ENCODE measurements at places on chromosomes 11 and 22.

GRCh38 chr11:104106136-104106754 is 57.7 kb downstream of the PDGFD start:
- DNase-seq = no peak

DNA sequence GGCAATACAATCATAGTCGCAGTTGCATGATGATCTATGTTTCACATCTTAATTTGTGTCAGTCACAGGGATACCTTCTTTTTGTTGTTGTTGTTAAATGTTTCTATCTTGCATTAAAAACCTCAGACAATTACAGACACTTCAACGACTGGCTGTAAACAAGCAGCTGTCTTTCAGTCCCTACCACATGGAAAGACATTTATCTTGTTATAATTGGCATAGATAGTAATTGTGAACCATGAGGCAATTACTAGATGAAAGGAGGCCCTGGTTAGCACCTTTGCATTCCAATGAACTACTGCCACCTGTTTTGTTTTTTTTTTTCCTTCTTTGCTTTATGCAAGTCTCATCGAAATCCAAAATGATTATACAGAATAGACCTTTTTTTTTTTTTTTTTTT is 416.8 kb downstream of the LRRC4C start:
- DNase-seq = no peak

DNA sequence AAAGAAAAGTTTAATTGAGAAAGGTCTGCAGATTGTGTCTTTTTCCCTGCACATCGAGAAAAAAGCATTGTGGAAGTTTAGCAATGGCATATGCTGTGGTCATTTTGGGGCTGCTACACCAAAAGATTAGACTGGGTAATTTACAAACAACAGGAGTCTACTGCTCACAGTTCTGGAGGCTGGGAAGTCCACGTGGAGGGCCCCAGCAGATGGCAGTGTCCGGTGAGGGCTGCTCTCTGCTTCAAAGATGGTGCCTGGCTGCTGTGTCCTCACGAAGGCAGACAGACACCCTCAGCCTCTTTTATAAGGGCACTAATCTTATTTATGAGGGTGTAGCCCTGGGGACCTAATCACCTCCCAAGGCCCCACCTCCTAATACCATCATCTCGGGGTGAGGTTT is 21.1 kb downstream of the PHF21B start:
- DNase-seq = no peak

- DNase-seq = peak; percentile 79
Measured at GRCh38 chr22:31944700-31945442, 536 bp downstream of the YWHAH start.

DNA sequence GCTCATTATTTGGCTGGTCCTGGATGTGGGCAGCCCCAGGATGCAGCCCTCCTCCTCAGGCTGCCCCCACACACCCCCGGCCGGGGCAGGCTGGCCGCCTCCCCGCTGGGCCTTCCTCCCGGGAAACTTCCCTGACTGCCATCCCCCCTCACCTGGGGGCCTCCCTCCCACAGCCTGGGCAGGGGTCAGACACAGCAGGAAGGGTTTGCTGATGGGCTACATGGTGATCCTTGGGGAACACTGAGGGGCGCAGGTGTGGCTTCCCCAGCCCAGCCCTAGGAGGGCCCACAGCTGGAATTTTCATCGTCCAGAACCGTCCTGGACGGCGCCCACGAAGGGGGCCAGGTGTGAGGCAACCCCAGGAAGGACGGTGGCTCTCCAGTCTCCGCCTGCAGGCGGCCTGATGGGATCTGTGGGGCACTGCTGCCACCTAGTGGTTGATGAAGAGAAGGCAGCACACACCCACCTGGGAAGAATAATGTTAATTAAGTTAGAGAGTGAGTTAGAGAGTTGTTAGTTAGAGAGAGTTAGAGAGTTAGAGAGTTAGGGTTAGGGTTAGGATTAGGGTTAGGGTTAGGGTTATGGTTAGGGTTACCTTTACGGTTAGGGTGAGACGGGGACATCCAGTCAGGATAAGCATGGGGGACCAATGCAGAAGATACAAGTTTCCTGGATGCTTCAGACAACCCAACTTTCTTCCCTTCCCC is 75.9 kb upstream of the PRR5 start:
- peak; percentile 84 for DNase-seq

- DNase-seq = no peak
Measured at GRCh38 chr11:42161886-42162285, 702.4 kb upstream of the LRRC4C start.

GRCh38 chr22:37804881-37805809 is 2.6 kb upstream of the GCAT start:
- DNase-seq = peak; percentile 96

DNA sequence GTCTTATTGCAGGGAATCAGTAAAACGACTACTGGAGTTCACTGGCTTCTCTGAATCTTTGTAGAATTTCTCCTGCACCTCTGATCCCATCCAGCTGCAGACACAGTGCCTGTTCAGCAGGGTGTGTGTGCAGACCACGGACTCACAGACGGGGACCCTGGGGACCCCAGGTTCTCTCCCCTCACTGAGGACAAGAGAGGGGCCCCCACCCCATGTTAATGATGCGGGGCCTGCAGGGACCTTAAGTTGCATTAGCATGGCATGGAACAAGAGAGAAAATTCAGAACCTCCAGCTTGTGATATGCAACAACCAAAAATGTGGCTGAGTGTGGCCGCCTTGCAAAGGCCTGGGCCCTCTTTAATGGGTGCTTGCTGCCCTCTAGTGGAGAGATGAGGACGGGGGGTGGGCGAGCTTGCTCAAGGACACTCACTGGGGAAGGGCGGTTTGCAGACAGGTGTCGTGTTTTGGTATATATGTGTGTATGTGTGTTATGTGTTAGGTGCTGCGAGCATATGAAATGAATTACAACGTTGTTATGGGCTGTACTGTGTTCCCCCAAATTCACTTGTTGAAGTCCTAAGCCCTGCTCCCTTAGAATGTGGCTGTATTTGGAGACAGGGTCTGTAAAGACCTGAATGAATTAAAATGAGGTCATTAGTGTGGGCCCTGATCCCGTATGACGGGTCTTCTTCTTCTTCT is 84.4 kb upstream of the SEPTIN5 start:
- peak; percentile 86 for DNase-seq

DNA sequence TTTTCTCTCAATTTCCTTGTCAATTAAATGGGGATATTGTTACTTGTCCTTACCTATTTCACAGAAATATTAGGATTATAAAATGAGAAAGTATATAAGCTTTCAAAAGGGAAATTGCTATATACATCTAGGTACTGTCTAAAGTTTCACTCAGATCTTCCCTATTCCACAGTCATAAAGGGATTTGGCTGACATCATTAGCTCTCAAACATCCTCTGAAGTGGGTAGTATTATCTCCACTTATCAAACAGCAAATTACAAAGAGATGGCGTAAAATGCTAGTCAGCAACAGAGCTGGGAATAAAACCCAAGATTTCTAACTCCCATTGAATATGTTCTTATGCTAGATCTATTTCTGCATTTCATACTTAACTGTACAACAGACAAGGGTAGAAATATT is 50.9 kb downstream of the SLC25A17 start:
- DNase-seq = no peak

GRCh38 chr22:49954991-49955580 is 5.5 kb upstream of the PIM3 start:
- DNase-seq = no peak

GRCh38 chr22:25621986-25622385 is 57.5 kb downstream of the GRK3 start:
- DNase-seq = no peak

GRCh38 chr11:17593466-17594245 is 46.6 kb downstream of the OTOG start:
- DNase-seq = peak; percentile 33

GRCh38 chr11:92857407-92857806 is 112.0 kb upstream of the MTNR1B start:
- no peak for DNase-seq

GRCh38 chr11:47071341-47071740 is 105.3 kb downstream of the ARFGAP2 start:
- DNase-seq = no peak

GRCh38 chr22:36976606-36977005 is 42.6 kb downstream of the TST start:
- no peak for DNase-seq

DNA sequence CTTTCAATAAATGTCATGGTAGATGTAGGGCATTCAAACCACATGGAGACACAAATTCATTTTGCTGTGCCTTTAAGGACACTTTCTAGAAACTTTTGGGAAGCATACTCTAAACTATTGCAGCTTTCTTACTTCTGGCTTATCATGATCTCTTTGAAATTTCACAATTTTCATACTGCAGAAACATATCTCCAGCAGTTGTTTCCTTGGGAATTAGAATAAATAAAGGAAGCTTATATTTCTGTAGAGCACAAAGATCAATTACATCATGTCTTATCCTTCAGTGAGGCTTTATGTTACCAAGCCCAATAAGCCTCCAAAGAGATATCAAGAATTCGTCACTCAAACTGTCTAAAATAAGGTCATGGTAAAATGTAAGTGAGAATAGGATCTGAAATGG is 74.5 kb upstream of the RAB38 start:
- no peak for DNase-seq

DNA sequence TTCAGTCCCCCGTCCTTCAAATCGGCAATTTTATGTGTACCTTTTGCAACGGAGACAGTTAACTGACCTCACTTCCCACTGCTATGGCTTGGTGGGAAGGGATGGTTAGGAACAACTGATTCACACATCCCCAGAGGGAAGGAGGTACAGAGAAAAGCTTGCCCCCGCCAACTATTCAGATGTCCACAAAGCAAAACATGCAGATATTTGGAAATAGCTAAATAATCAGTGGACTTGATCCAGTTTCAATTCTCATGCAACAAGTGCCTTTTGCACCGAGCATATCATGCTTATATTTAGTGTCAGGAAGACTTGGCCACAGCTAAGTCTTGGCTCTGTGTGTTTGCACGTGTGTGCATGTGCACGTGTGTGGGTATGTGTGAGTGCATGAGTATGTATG is 144.6 kb downstream of the SNX19 start:
- no peak for DNase-seq

DNA sequence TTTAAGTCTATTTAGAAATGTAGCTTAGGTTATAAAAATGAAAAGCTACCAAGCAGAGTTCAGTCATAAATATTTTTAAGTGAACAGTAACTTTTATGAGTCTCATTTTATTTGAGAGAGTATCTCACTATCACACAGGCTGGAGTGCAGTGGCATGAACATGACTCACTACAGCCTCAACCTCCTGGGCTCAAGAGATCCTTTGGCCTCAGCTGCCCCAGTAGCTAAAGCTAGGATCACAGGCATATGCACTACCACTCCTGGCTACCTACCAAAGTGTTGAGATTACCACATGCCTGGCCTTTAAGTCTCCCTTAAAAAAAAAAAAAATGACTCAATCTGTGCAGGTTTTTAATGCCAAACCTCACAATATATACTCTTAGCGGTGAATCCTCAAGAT is 34.7 kb upstream of the CLNS1A start:
- DNase-seq = no peak

DNA sequence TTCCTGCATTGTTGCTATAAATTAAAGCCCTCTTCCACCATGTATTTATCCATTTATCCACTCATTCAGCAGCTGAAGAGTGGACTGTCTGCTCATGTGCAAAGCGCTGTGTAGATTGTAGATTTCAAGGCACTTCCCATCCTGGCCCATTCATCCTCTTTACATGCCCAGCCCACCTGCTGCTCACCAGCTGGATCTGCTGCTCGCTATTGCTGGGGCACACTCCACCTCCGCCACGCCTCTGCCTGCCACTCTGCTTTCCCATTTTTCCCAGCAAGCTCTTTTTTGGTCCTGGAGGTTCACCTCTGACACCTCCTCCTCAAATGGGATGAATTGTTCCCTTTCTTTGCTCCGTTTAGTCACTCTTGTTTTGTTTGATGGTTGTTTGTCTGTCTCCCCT is 48.3 kb downstream of the CEP164 start:
- no peak for DNase-seq

- DNase-seq = no peak
Measured at GRCh38 chr11:6354651-6355485, 34.6 kb upstream of the CAVIN3 start.

GRCh38 chr11:662689-663274 is 25.7 kb downstream of the DRD4 start:
- DNase-seq = peak; percentile 79

- peak; percentile 51 for DNase-seq
Measured at GRCh38 chr22:46998331-46998730, 235.9 kb downstream of the TBC1D22A start.

DNA sequence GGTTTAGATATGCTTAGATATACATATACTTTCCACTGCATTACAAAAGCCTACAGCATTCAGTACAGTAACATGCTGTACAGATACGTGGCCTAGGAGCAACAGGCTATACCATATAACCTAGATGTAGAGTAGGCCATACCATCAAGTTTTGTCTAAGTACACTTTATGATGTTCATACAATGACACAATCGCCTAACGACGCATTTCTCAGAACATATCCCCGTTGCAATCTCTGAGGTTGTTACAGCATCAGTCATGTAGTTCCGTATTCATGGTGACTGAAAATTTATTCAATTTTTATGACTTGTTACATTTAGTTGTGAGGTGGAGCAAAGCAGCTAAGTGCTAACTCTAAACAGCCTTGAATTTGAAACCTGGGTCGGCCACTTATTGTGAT is 6.7 kb downstream of the ZBTB44 start:
- DNase-seq = no peak

GRCh38 chr22:49734882-49735281 is 92.8 kb downstream of the BRD1 start:
- DNase-seq = no peak

DNA sequence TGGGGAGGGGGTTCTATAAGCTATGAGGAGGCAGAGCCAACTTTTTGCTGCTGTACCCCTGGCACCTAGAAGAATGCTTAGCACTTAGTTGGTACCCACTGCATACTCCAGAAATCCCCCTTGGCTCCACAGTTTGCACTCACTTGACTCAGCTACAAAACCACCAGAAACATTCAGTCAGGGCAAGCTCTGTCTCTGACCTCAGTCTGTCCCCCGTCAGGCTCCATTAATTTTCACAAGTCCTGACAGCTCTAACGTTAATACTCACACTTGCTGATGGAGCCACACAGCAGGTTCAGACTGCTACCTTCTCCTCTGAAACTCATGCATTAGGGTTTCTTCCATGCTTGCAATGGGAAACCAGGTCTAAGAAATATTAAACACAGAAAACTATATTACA is 81.7 kb downstream of the MPPED2 start:
- DNase-seq = no peak

DNA sequence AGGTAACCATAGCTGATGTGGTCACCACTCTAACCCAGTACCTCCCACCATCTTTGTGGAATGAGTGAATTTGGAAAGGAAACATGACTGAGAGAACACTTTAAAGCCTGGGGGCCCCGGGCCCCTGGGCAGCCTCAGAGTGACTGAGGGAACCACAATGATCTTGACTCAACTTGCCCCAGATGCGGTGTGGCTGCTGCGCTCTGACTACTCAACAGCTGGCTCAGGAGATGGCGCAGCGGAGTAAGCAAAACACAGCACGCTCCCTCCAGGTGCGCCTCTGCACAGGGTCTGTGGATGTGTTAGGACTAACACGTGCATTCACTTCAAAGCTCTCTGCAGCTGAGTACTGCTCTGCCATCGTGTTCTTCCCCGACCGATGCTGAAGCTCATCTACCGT is 5.9 kb downstream of the RNF215 start:
- DNase-seq = no peak

GRCh38 chr11:117180661-117181585 is 2.4 kb downstream of the SIDT2 start:
- DNase-seq = peak; percentile 84

All from sciatic nerve (tissue), 2 donors.